ENCODE measurements at places on chromosomes 6 and 20.

DNA sequence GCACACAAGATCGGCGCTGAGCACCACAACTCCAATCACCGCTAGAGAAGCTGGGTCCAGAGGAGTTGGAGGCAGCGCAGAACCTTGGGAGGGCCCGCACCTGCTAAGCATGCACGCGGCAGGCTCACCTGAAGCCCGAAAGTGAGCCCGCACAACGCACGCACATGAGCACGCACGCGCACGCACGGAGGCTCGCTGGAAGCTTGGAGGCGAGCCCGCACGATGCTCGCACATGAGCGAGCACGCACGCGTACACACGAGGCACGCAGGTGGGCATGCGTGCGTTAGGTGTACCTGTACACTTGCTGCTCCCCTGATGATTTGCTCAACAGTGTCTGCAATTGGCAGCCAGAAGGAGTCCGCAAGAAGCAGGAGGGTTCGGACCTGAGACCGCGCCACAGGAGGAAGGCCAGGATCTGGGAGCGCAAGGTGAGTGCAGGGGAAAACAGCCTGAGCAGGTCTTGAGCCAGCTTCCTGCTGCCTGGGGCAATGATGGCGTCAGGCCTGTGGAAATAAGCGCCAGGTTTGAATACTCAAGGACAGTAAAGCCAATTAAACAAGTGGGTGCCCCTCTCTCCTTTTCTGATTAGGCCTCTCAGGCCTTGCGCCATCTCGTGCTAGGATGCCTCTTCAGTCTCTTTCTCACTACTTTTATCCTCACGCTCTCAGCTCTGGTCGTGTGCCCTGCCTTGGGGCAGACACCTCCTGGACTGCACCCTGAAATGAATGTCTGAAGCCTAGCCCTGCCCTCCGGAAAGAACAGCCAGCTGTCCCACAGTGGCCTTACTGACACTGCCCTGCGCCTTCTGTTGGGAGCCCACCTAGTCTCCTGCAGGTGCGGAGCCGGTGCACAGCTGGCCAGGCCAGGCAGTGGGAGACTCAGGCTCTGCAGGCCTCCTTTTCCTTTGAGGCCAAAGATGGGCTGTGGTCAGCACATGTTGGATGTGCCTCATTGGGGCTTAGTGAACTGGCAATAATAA is 340.4 kb downstream of the CDC5L start:
- no peak for DNase-seq

DNA sequence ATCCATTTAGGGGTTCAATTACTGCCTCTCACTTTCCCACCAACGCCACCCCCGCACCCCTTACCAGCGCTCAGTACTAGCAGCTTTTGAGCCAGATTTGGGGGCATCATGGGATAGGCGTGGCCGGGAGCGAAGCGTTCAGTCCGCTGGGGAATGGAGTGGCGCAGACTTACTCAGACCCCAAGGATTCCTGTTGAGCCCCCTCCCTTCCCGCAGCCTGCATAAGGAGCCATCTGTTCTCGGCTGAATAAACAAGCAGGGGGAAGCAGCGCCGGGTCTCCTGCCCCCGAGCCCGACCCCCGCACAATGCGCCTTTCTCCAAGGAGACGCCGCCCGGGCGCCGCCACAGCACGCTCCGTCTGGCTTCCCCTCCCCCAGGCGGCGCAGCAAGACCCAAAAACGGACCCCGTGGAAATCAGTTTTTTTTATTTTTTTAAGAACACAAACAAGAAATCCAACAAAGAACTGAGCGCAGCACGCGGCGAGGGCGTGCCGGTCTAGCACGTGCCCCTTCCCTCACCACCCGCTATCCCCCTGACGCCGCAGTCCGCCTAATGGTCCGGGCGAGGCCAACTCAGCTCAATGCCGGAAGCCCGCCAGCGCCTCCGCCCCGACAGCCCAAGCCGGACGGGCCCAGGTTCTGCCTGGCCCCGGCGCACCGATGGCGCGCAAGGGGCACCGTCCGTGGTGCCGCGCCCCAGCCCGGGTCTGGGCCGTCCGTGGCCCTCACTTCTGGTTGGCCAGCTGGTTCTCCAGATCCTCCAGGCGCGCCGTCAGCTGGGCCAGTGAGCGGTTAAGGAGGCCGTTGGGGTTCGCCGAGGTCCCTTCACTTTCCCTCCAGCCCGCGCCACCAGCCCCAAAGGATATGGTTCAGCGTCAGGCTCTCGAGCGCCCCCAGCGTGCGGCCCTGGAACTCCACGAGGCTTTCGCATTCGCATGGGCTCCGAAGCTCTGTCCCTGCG is 13.3 kb upstream of the RBPJL start:
- DNase-seq = peak; percentile 89

DNA sequence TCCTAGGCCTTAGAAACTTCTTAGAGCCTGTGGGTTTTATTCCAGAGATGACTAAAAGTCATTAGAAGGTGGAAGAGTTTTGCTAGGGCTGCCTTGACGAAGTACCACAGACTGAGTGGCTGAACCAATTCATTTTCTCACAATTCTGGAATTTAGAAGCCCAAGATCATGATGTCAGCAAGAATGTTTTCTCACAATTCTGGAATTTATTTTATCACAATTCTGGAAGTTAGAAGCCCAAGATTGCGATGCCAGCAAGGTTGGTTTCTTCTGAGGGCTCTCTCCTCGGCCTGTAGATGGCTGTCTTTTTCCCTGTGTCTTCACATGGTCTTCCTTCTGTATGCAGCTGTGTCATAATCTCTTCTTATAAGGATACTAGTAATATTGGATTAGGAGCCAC is 672.9 kb upstream of the MARCKS start:
- DNase-seq = no peak

DNA sequence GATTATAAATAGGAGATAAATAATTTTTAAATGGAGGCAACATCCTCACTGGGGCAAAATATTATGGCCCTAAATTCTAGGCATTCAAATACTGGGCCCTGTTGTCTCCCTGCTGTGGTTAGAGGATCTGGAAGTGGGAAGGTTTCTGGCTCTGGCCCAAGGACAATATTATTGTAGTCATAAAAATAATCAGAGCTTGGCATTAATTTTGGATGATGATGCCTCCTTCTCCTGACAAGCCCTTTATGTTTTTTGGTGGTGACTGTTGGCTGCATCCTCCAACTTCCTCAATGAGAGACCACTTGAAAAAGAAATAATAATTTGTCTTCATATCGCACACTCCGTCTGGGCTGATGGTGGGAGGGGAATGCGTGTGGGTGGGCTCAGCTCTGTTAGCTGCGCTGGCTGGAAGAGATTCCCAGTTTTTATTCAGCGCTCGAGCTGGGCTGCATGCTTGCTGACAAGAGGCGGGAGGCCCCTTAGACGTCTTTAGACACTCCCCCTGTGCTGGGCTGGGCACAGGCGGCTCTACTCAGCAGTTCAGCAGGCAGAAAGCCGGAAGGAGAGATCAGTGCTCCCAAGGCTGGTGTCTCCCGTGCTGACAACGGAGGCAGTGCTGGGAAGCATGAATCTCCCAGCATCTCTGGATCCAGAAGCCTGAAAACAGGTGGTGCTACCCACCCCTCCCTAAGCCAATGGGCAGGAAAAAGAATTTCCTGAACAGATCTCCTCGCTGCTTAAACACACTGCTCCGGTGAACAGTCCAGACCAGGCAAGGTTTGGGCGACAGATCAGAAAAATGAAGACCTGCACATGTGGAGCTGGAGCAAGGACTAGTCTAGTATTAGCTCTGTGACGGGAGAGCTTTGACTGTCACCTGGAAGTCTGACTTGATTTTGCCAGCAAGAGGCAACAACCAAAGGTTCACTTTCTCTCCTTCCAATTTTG is 97.7 kb downstream of the SYCP2 start:
- no peak for DNase-seq

DNA sequence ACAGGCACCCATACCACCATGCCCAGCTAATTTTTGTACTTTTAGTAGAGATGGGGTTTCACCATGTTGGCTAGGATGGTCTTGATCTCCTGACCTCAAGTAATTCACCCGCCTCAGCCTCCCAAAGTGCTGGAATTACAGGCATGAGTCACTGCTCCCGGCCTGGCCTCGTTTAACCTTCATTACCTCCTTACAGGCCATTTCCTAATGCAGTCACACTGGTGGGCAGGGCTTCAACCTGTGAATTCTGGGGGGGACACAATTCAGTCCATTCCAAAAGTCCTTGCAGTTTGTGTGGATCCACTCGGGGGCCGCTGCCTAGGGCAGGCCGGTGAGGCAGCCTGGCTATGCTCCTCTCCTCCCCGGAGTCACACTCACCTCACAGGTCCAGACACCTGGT is 112.4 kb upstream of the SNX9 start:
- no peak for DNase-seq

GRCh38 chr6:509676-510075 is 118.1 kb downstream of the IRF4 start:
- no peak for DNase-seq

GRCh38 chr20:56724241-56724757 is 95.2 kb downstream of the TFAP2C start:
- DNase-seq = no peak

DNA sequence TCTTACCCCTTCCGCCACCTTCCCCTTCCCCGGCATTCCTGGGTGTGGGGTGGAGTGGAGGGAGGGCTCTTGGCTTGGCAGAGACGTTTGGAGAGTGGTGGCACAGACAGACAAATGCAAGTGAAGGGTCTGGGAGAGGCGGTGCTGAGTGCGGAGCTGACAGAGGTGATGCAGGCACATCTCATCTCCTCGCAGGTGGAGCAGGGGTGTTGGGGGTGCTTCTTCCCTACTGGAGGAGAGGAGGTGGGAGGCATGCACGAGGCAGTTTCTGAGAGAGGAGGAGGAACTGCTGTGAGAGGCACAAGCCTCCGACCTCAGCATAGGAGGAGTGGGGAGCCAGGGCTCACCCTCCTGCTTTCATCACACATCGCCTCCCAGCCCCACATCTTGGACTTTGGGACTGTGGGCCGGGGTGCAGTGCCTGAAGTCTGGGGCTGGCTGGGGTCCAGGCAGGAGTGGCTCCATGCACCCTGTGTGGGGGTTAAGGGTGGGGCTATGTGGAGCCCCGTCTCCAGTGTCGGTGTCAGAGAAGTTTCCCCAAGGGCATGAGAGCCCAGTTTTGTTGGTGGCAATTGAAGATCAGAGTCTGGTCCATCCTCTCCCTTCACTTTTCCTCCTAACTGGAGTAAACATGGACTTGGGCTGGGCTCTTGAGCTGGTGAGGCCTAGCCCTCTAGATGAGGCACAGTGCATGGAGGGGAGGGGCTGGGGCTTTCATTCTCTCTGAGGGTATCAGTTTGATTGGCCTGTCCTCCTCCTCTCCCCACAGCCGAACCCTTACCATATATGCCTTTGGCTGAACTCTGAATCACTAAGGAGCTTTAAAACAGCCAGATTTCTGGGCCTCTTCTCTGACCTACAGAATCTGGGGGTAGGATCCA is 20.2 kb upstream of the SLC22A7 start:
- no peak for DNase-seq

DNA sequence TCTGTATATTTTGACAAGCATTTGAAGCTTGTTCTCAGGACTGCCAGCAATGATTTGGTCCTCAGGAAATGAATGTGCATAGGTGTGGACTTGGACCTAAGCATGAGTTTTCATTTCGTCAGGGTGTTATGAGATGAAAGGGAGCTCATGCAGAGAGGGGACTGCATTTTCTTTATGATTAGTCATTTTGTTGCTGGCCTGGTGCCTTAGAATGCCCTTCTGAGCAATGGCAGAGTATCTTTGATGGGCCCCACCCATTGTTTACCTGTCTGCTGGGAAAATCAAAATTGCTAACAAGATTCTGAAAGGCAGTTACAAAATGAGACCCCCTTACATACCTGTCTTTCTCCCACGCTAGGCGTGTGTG is 51.5 kb upstream of the MTHFD1L start:
- peak; percentile 41 for DNase-seq

DNA sequence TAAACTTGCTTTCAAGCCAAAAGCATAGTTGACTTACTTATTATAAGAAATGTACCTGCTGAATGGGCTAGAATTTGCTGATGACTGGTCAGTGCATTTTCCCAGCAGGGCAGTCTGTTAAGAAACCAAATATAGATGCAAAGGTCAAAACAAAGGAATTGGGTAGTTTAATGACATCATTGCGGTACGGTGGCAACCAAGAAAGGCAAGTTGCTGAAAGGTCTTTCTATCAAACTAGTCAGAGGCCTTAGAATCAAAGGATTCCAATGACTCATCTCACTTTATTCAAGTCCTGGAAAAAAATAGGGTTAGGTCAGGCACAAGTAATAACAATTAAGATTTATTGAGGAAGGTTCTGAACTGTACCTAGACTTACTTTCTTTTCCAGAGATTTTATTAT is 76.4 kb downstream of the KIZ start:
- no peak for DNase-seq

DNA sequence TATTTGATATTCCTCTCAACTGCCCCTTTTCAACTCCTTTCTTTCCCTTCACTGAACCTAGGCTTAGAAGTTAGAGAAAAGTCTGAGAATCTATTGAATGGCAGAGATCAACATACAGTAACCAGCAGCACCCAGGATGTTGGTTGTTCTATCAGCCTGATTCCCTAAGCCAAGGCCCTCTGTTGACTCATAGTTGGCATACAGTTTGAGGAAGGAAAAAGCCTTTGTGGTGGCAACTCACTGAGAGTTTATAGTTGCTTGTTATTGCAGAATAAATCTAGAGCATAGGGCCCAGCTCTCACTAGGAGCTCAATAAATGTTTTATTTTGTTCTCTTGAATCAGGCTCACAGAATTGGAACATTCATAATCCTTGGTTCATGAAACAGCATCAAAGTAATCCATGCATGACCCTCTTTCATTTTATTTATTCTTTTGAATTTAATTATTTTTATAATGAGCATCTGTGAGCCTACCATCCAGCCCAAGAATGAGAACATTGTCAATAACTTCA is 119.1 kb upstream of the ADGRF1 start:
- no peak for DNase-seq

DNA sequence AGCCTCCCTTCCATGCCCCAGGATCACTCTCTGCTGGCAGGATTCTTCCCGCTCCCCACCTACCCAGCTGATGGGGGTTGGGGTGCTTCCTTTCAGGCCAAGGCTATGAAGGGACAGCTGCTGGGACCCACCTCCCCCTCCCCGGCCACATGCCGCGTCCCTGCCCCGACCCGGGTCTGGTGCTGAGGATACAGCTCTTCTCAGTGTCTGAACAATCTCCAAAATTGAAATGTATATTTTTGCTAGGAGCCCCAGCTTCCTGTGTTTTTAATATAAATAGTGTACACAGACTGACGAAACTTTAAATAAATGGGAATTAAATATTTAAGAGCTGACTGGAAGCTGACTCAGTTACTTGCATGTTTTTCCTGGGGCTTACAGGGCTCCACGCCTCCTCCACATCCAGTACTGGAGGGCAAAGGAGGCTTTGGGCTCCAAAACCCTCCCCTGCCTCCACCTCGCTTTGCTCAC is 24.3 kb upstream of the FANCE start:
- no peak for DNase-seq

- no peak for DNase-seq
These were observed 136.4 kb downstream of the FUT9 start for GRCh38 chr6:96152114-96152708.

Data from activated CD4-positive, alpha-beta memory T cell treated with anti-CD3 and anti-CD28 coated beads for 36 hours (primary cell).